ENCODE measurements at places on chromosomes 2 and 18. TPM values are rescaled to one million over a fixed set of nuclear protein-coding genes. Genes with fewer than 3 reads are reported as not detected.

The CHN1 gene
- not detected for polyA plus RNA-seq

The SERPINB12 gene
- 1.4 TPM for polyA plus RNA-seq

DNA sequence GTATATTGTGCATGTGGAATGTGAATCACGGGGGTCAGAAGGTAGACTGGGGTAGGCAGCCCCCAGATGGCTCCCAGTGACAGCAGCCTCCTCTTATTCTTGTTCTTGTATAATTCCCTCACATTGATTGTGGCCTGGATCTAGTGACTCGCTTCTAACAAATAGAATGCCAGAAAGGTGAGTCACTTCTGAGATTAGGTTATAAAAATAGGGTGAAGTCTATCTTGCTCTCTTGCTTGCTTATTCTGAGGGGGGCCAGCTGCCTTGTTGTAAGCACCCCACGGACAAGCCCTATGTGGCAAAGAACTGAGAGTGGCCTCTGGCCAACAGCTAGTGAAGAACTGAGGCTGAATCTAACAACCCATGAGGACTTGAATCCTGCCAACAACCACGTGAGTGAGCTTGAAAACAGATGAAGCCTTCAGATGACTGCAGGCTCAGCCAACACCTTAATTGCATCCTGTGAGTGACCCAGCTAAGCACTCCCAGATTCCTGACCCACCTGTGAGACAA lies 15.6 kb upstream of the RMND5A start:
- DNase-seq, result no peak

- no peak for DNase-seq
Measured at GRCh38 chr2:86039178-86039962, 66.3 kb downstream of the POLR1A start.

GRCh38 chr2:148754864-148755263 lies 110.3 kb downstream of the EPC2 start:
- no peak for DNase-seq

GRCh38 chr18:73653827-73654226 lies 493.8 kb downstream of the FBXO15 start:
- DNase-seq, result no peak

DNA sequence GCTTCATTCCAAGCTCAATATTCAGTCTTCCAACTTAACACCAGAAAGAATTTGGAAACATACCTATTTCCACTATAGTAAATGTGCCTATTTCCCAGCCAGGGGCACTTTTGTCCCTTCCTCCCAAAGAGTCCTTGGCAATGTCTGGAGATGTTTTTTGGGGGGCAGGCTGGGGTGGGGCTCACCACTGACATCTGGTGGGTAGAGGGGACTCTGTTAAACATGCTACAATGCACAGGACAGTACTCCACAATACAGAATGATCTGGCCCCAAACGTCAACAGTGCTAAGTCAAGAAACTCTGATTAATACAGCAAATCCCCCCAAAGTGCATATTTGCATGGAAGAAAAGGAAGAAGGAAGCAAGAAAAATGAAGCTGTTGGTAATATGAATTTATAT lies 61.7 kb downstream of the SMIM21 start:
- no peak for DNase-seq
